ENCODE measurements at places on chromosomes 5 and 9.
A peak's percentile ranks its signal among the peaks of the same experiment; 100 is the strongest.

GRCh38 chr9:115126404-115126803 is 8.4 kb upstream of the TNC start:
- DNase-seq: no peak

DNA sequence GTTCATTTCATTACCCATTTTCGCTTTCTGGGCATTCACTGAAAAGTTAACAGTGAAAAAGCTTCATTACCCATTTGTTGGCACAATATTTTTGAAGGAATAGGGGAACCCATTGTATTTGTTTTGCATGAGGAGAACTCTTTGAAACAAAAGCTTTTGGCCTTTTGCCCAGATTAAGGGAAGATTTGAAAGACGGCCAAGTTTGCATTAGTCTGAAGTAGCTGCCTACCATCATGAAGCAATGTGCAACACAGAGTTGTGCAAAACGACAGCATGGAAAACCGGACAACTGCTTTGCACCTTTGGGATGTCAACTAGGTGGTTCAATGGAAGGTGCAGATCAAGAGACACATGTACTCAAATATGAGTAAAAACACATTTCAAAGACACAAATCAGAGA is 84.9 kb downstream of the TRPM3 start:
- peak; percentile 20 for DNase-seq

DNA sequence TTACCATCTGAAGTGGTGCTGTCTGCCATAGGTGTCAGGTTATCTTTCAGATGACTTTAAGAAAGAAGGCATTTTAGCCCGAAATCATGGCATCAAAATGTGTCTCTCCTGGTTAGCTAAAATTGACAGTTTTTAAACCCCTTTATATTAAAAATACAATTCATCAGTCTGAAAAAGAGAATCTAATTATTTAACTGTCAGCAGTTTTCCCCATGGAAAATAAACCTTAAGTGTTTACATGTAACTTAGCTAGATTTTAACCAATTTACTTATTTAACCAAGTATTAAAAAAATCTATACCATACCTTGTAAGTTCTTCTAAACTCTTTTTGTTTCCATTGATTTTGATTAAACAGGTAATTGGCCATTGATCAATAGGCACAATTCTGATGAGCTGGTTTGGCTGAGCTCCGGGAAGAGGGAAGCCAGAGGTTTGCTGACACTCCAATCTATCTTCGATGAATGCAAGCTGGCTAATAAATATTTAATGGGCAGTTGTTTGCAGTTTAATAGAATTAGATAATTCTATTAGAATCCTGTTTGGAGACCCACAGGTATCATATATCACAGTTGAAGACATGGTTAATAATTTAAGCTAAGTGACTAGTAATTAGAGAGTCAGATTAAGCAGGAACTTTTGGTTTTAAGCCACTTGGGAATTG is 114.0 kb downstream of the MAT2B start:
- DNase-seq: no peak

- no peak for DNase-seq
Measured at GRCh38 chr9:95082401-95083084, 235.0 kb downstream of the FANCC start.

- peak; percentile 83 for DNase-seq
Measured at GRCh38 chr5:151023651-151024050, 3.3 kb downstream of the GPX3 start.

GRCh38 chr9:92720209-92720765 is 44.3 kb downstream of the BICD2 start:
- DNase-seq: no peak

- DNase-seq: no peak
Measured at GRCh38 chr5:39526914-39527477, 102.2 kb upstream of the DAB2 start.
